ENCODE measurements at places on chromosomes 3 and 15.

GRCh38 chr3:128621234-128621633 is 29.4 kb downstream of the RPN1 start:
- no peak for DNase-seq

DNA sequence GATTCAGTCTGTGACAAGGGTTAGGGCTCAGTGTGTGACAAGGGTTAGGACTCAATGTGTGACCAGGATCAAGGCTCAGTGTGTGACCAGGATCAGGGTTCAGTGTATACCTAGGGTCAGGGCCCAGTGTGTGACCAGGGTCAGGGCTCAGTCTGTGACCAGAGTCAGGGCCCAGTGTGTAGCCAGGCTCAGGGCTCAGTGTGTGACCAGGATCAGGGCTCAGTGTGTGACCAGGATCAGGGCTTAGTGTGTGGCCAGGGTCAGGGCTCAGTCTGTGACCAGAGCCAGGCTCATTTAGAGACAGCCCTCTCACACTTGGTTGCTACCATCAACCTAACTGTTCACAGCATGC is 24.2 kb downstream of the LOXL1 start:
- no peak for DNase-seq

DNA sequence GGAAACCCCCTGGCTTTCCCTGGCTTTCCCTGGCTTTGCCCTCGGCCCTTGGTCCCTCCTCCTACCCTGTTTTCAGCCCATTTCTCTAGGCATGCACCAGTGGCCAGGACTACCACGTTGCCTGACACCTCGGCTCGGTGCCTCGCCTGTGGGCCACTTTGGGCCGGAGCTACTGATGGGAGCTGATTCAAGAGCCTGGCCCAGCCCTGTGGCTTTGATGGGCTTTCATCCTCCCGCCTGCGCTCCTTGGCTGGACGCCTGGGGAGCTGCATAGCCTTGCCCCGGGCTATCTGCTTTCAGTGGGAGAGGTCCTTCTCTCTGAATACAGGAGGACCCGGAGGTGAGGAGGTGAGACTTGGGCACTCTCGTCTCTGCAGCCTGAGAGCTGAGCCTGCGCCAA is 192.7 kb upstream of the HES1 start:
- no peak for DNase-seq

DNA sequence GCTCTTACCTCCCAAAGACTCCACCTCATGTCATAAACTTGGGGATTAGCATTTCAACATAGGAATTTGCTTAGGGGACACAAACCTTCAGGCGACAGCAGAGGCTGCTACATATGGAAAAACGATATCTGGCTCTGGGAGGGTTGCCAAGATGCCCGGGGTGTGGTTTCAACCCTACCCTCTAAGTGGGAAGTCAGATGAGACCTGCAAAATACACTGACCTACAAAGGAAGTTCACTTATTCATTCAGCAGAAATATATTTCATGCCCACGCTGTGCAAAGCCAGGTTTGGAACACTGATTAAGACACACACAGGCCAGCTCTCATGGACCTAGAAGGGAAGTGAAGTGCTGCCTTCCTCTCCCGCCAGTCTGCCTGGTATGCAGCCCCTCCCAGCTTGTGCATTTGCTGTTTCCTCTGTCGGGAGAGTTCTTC is 239.3 kb downstream of the FEZF2 start:
- peak; percentile 16 for DNase-seq

GRCh38 chr15:96326328-96327154 is 4.0 kb upstream of the NR2F2 start:
- DNase-seq = no peak

DNA sequence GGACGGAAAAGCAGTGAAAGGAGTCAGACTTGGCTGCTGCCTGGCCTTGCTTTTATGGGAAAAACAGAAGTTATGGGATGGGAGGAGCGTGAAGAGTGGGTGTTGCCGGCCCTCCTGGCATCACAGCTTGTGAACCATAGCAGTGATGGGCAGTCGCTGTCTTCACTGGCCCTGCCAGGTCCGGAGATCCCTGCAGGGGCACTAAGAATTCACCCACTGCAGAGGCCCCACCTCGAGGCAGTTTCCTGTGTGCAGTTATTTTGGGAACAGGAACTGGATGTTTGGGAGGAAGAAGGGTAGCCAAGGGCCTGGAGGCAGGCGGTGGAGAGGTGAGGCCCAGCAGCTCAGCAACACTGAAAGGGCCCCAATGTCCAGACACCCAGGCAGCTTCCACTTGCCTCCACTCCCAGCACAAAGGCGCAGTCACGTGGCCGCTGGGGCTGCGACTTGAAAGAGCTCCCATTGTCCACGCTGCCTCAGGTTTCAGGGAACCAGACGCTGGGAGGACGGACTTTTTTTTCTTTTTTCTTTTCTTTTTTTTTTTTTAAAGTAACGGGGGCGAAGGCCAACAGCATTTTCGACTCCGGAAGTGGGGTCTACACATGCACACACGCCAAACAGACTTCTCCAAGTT is 255.6 kb downstream of the ZNF621 start:
- DNase-seq = no peak

DNA sequence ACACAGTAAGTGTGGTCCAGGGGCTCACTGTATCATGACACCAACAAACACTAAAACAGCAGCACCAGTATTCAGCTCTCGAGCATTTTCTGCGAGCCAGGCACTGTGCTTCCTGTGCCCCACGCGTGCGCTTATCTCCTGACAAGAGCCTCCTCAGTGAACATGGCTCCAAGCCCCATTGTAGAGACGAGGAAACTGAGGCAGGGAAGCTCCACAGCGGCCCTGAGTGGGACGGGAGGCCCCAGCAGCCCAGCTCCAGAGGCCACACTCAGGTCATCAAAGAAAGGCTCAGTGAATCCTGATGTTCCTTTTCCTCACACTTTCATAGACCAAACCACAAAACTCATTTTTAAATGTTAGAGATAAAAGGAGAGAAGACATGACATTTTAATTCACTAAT is 113.1 kb downstream of the TPRA1 start:
- no peak for DNase-seq

GRCh38 chr15:43429687-43430086 is 58.8 kb downstream of the TUBGCP4 start:
- no peak for DNase-seq

- DNase-seq = no peak
Observed at GRCh38 chr15:69412274-69412673, 1.9 kb upstream of the KIF23 start.

GRCh38 chr15:64905119-64905831 is 6.4 kb upstream of the ANKDD1A start:
- DNase-seq = no peak

DNA sequence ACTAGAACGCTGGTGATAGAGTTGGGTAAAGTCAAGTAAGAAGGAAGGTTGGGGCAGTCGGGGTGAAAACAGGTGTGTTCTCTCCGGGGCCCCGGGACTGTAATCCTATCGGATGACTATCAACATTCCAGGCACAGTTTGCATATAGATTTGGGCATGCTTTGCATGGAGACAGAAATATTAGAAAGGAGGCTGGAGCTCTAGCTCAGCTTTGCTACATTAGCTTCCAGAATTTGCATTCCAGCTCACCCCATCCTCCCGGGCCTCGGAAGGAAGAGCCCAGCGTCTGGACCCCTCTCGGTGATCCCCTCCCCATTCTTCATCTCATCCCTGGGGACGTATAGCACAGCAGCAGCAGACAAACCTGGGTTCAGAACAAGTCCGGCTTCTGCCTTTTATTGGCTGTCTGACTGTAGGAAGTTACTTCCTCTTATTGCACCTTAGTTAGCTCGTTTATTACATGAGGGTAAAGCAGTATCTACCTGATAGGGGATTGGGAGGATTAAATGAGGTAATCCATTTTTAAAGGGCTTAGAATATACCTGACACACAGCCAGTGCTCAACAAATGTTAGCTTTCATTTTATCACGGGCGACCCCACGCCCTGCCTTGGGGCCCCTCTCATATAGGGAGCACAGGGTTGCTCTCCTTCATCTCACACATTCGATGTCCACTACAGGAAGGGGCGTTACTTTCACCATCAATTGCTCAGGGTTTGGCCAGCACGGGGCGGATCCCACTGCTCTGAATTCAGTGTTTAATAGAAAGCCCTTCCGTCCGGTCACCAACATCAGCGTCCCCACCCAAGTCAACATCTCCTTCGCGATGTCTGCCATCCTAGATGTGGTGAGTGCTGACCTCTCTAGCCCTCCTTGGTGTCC is 3.2 kb downstream of the HTR3E start:
- DNase-seq = peak; percentile 49

DNA sequence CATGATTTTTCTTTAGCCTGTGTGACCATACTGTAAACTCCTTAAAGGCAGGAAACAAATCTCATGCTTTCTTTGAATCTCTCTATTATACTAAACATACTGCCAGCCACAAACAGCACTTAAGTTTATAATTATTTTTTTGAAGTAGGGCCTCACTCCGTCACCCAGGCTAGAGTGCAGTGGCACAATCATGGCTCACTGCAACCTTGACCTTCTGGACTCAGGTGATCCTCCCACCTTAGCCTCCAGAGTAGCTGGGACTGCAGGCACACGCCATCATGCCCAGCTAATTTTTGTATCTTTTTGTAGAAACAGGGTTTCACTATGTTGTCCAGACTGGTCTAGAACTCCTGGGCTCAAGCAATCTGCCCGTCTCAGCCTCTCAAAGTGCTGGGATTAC is 14.5 kb upstream of the SLITRK3 start:
- DNase-seq = no peak

GRCh38 chr3:69791106-69791505 is 51.8 kb downstream of the MITF start:
- no peak for DNase-seq

GRCh38 chr3:157913741-157914150 is 192.5 kb downstream of the SHOX2 start:
- DNase-seq = no peak

GRCh38 chr3:4730719-4731118 is 237.6 kb downstream of the ITPR1 start:
- no peak for DNase-seq

- DNase-seq = no peak
Observed at GRCh38 chr3:194673761-194674160, 1.8 kb upstream of the LSG1 start.

- no peak for DNase-seq
Observed at GRCh38 chr15:74920456-74920855, 13.8 kb upstream of the FAM219B start.

DNA sequence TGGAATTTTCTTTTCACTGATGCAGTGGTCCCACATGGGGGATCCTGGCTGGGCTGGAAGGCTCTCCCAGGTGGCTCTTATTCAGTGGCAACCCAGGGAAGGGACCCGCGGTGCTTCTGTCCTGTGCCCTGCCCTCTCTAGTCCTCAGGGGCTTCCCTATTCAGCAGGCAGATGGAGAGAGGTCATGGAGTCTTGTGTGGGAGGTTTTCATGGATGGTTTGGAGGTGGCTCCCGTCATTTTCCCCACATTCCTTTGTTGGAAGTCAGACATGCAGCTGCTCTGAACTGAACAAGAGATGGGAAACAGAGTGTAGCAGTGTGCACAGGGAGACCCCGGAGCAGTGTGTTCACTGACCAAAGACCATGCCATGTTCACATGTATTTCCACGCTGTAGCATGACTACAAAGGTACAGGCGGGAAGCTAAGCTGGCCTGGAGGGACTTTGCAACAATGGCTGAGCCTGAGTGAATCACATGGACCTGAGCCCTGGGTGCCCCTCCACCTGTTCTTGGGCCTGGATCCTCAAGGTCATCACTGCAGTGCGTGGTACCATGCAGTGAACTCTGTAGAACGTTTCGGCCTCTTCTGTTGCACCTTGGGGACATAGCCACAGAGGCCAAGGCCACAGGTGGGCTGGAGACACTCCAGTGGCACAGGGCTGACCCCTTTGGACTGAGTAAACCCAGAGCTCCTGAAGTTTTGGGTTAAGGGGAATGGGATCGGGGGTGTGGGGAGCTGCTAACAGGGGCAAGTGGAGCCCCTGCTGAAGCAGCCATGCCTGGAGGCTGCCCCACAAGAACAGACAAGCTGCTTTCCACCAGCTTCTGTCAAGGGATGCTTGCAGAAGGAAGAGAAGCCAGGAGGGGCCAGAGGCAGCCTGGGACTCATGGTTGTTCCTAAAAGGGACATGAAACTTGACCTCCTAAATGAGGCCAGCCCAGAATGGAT is 123.0 kb downstream of the ASB7 start:
- DNase-seq = no peak
